AML-193 (cell line): ENCODE measurements at places on chromosomes 2 and 18.
A peak's percentile ranks its signal among the peaks of the same experiment; 100 is the strongest.

DNA sequence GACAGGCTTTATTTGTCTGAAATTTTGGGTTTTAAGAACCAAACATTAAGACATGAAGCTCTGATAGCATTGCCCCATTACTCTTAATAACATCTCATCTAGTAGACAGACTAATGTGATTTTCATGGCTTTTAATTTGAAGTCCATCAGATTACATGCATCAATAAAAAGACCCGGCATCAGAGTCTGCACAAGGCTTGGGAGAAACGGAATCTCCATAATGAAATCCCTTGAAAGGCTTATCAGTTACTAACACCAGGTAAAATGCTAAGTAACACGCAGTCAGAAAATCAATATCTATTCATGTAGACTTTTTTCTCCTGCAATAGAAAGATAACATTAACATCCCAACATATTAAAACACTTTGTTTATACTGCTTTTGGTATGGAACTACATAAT lies 1485.2 kb upstream of the DDX18 start:
- no peak for DNase-seq

DNA sequence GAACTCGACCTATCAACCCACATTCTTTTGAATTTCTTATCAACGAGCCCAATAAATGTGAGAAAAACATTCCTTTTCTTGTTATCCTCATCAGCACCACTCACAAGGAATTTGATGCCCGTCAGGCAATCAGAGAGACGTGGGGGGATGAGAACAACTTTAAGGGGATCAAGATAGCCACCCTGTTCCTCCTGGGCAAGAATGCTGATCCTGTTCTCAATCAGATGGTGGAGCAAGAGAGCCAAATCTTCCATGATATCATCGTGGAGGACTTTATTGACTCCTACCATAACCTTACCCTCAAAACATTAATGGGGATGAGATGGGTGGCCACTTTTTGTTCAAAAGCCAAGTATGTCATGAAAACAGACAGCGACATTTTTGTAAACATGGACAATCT lies 378.2 kb downstream of the STK39 start:
- DNase-seq, result peak; percentile 1

DNA sequence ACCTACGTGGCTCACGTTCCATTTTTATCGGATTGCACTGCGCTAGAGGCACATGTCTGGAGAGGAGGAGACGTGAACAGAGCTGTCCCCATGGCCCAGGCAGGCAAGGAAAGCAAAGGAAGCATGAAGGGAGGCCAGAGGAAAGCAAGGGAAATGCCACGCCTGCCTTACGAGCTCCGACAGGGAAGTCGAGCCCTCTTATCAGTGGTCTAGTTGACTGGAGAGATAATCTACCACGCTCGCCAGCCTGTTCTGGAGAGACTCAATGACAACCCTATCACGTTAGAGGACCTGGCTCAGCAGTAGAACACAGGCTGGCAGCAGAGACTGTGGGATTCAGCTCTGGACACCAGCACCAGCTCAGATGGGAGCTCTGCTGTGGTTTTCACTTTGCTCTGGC lies 202.6 kb upstream of the ID2 start:
- DNase-seq, result no peak

DNA sequence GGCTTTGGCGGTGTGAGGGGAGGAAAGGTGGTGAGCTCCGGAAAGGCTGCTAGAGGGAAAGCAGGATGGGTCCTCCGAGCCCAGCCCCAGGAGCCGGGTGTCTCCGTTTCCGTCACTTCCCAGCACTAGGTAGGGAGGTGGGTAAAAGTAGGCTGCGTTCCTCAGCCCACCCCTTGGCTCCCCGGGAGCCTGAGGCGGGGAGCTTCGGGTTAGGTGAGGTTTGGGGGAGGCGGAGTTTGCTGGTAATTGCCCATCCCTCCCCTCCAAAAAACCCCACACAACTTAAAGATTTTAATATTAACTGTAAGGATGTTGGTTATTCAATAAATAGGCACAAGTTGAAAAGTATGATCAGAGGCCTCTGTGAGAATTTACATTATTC lies 552 bp upstream of the ATF2 start:
- DNase-seq, result no peak

DNA sequence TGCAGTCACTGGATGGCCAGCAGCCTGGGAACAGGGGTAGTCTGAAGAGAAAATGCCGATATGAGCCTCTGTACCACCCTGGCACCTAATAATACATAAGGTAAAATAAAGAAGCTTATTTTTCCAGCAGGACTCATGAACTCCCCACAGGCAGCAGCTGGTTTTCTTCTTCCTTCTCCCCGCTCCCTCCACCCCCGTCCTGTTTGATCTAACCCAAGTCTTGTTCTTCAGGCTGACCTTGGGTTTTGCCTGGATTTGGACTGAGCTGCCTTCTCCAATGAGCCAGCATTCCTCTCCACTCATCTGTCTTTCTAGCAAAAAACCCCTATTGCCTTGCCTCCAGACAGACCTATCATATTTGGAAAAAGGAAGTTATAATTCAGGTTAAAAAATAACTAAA lies 111.8 kb downstream of the CELF4 start:
- no peak for DNase-seq
